H4 (cell line): ENCODE measurements at places on chromosomes 12 and 14. TPM values are rescaled to one million over a fixed set of nuclear protein-coding genes. Genes with fewer than 3 reads are reported as not detected.

CIDEB gene
- not detected in 2 replicates for total RNA-seq

DNA sequence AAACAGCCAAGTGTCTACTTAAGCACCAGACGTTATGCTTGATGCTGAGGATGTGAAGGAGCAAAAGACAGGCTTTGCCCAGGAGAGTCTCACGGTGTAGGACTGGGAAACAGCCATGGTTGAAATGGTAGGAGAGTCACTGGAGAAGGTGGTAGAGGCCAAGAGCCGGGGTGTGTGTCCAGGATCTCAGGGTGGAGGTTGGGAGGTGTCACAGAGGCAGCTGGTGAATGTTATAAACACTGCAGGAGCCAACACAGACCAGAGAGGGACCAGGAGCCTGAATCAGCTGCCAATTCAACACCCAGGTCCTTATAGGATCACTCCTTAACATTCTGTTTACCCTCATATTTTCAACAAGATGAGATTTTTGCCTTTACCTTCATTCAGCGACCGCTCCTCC lies 7.5 kb downstream of the NID2 start:
- DNase-seq: no peak

DNA sequence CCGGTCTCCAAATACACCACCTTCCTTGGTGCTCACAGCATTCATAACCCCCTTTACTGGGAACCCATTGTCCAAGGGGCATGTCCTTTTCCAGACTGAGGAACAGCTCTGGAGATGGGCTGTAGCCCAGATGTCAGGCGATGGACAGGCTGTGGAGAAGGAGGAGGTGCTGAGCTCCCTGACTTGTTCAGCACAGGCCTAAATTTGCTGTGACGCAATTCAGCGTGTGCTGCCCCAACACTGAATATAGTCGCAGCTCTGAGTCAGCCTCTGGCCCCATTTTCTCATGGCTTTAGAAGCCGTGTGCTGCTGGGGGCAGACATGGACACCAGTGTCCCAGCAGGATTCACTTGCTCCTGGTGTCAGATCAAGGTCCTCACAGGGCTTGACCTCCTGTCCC lies 269.1 kb downstream of the EMP1 start:
- no peak for DNase-seq

DNA sequence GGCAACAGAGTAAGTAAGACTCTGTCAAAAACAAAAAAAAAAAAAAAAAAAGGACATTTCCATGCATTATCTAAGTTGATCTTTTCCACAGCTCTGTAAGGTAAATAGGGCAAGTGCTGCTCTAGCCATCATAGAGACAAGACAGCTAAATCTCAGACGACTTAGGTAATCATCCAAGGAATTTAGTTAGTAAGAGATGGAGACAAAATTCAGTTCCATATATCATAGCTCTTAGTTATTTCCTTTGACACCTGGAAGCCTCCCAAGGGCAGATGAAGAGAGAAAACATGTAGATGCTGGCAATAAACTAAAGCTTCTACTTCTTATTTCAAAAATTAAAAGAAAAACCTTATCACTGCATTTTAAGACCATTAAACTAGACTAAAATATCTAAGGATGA lies 48.7 kb downstream of the ST8SIA1 start:
- DNase-seq: no peak

DNA sequence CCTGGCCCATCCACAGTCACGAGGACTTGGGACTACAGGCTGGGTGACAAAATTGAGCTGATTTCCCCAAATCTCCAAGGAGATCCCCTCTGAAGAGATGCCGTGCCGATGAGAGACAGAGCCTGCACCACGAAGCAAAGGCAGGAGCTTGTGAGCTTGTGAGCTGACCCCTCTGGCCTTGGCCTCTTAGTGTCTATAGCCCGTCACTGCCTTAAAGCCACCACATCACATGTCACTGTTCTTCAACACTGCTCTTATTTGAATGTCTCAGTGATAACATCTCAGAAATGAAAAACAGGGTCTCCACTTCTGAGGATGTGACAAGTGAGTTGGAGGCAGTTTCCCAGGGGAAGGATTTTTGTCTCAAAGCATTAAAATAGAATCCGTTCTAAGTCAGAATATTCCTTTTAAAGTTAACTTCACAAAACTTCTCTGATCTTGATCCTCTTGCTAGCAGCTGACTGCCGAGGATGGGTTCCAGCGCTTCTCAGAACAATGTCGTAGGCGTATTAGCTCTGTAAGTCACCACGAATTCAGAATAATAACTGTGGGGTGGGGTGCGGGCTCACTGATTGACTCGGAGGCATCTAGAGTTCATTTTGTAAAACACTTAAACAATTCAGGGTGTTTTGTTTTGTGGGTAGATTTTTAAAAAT lies 37.5 kb downstream of the CHST11 start:
- no peak for DNase-seq

GRCh38 chr12:132550014-132550802 lies 60.2 kb downstream of the LRCOL1 start:
- DNase-seq: no peak

GRCh38 chr12:112756918-112757317 lies 34.6 kb upstream of the RPH3A start:
- no peak for DNase-seq

DNA sequence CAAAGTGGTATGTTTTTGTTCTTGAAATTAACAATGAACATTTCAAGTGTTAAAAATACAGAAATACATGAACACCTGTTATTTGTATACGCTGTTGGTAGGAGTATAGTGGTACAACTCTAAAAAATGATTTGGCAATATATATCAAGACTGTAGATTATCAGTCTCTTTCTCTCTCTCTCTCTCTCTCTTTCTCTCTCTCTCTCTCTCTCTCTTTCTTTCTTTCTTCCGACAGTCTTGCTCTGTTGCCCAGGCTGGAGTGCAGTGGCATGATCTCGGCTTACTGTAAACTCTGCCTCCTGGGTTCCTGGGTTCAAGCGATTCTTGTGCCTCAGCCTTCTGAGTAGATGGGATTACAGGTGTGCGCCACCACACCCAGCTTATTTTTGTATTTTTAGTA lies 12.6 kb downstream of the HEBP1 start:
- DNase-seq: no peak
